GM19239 (cell line): ENCODE measurements at places on chromosomes 3 and 15.

GRCh38 chr15:22888120-22888859 lies 49.8 kb downstream of the NIPA2 start:
- no peak for DNase-seq

DNA sequence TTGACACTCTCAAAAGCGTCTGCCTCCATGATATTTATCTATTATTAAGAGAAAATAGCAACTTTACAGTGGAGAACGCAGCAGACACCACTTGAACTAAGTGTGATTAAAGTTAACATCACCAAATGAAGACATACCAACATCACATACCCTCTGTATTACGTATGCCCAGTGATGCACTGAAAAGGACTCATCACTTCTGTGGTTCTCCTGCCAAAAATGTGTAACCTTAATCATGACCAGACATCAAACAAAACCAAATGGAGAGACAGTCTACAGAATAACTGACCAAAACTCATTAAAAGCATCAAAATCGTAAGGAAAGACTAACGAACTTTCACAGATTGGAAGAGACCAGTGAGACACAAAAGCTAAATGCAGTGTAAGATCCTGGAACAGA lies 103.2 kb downstream of the PPP2R3A start:
- DNase-seq = no peak

- DNase-seq = peak; percentile 13
These were observed 2.5 kb upstream of the HHLA2 start for GRCh38 chr3:108293858-108294257.

- DNase-seq = no peak
These were observed 49.8 kb upstream of the SLC6A1 start for GRCh38 chr3:10942690-10943205.

GRCh38 chr3:190017521-190018288 lies 103.0 kb downstream of the P3H2 start:
- DNase-seq = no peak

- DNase-seq = no peak
These were observed 617.4 kb downstream of the NAALADL2 start for GRCh38 chr3:175476489-175476888.

DNA sequence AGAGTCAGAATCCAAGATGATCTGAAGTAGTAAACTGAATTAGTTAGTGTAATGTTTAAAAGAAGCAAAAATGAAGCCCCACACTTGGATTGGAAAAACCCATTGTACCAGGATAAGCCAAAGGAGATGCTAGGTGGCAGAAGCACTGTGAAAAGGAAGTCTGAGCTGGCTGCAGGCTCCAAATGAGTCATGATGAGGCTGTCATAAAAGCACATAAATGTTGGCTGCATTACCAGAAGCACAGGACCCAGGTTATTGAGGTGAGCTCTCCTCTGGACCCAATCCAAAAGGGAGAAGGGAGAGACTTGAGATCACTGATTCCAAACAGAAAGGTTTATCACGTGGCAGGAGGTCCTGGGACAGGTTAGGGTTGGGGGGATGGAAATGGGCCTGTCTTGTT lies 3.2 kb upstream of the ACAN start:
- no peak for DNase-seq

- DNase-seq = no peak
These were observed 55.4 kb downstream of the PSMD6 start for GRCh38 chr3:63967675-63968611.

DNA sequence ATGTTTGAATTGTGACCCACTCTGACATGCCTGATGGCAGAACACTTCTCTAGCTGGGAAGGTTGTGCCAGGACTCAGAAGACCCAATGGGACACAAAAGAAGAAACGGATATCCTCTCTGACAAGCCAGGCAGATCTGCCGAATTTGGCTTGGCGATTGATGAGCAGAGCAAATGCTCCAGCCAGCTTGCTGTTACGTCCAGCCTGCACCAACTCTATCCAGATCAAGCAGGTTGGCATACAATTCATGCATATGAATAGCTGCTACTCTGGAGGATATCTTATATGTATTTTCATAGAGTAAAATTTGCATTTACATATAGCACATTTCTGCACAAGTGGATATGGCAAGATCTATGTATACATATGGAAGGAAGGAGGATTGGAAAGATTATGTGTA lies 102.8 kb downstream of the PEX5L start:
- no peak for DNase-seq

DNA sequence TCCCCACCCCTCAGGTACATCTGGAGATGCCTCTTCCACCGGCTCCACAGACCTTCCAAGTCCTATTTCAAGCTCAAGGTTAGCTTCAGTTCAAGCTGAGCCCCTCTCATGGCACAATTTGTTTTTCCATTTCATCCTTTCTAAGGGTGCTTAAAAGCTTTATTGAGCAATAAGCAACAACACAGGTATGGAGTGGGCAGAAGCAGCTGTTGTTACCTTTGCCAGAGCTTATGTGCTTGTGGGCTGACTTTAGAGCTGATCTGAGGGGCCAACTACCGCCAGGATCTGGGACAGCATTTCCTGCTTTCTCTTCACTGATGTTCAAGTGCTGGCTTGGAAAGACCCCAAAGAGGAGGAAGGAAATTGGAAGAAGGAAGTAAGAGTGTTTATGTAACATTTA lies 140.0 kb upstream of the KLHL25 start:
- DNase-seq = no peak

DNA sequence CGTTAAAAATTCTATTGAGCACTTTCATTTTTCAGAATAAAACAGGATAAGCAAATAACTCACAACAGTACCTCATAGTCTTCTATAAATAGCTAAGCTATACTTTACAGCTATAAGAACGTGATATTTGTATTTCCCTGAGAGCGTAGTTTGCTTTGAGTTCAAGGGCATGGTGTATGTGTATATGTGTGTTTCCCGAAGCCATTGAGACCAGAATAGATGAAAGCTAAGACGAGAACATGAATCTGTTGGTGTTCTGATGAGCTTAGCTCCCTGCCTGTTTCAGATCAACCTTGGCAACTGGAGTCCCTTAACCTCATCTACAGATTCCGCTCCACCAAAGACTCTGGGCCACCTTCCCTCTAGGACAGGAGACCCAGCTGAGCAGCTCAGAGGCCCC lies 59.5 kb upstream of the MCF2L2 start:
- DNase-seq = no peak

- no peak for DNase-seq
These were observed 100.8 kb downstream of the STAC start for GRCh38 chr3:36480911-36481648.

DNA sequence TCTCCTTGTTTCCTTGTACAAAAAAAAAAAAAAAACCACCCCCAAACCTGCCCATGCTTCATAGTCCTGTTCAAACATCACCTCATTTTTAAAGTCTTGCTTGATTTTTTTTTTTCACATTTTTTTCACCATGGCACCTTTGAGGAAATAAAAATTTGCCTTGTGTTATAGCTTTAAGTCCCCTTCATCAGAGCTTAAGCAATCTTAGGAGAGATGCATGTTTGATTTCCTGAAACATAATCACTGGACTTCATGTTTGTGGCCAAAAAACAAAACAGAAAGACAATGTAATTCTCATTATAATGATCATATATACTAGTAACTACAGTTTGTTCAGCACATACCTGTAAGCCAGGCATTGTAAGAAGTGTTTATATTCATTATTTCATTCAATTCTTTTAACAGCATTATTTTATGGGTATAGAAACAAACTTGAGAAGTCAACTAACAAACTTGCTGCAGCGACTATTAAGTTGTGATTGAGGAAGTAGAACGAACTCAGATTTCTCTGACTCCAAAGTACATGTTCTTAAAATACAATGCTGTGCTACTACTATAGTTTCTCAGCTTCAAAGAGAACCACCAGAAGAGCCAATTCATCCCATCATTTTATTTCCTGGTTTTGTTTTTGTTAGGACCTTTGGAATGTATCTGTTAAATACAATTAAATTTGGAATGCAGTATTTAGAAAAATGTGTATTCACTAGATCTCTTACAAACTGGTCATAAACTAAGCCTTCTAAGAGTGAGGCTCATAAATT lies 203.8 kb downstream of the TCF12 start:
- no peak for DNase-seq

DNA sequence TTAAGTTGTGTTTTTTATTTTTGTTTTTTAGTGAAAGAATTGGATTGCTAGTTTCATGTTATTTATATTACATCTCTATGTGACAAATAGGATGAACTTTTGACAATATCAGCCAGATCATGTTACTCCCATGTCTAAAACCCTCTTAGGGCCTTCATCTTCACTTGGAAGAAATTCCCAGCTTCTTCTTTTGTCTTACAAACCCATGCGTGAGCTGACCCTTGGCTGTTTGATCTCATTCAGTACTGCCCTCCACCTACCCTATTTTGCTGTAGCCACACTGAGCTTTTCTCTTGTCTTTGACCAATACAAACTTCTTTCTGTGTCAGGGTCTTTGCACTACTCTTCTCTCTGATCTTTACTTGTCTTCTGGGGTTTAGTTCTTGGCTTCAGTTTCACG lies 37.0 kb downstream of the RBM6 start:
- no peak for DNase-seq

GRCh38 chr3:105365391-105366325 lies 1.1 kb upstream of the ALCAM start:
- DNase-seq = no peak
